ENCODE measurements at places on chromosomes 2 and 18. TPM values are rescaled to one million over a fixed set of nuclear protein-coding genes. Genes with fewer than 3 reads are reported as not detected.

HAAO gene
- total RNA-seq = 2.6 TPM

NEU4 gene
- total RNA-seq = not detected

SNORC gene
- 0.12 TPM for total RNA-seq

GRCh38 chr2:241864850-241865213 lies 4.7 kb upstream of the RTP5 start:
- DNase-seq = no peak

DNA sequence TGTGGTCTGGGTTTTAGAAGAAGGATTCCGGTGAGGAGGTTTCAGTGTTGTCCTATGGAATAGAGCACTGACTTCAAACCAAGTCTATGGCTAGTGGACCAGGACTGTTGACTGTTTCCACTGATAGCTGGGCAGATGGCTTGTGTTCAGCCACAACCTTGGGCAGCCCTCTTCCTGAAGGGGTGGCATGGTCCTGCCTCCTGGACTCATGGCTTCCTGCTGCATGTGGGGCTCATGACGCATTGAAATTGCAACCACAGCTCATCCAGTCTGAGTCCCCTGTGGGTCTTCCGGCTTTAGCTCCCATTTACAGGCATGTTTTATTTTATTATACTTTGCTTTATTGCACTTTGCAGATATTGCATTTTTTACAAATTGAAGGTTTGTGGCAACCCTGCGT lies 105.0 kb downstream of the B3GNT2 start:
- DNase-seq = no peak

DNA sequence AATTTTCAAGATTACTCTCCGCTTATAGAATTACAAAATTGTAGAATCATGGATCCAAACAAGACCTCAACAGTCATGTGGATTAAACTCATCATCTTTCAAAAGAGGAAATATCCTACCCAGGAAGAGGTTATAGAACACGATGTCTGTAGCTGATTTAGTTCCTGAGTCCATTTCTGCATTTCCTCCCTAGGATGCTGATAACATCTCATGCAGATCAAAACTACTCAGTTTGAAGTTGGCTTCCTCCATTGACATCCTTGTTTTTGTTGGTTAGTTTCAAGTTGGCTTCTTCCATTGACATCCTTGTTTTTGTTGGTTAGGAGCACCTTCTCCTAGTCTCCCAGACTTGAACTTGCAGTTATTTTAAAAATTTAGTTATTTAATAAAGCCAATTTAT lies 147.5 kb downstream of the PARD3B start:
- DNase-seq = no peak

DNA sequence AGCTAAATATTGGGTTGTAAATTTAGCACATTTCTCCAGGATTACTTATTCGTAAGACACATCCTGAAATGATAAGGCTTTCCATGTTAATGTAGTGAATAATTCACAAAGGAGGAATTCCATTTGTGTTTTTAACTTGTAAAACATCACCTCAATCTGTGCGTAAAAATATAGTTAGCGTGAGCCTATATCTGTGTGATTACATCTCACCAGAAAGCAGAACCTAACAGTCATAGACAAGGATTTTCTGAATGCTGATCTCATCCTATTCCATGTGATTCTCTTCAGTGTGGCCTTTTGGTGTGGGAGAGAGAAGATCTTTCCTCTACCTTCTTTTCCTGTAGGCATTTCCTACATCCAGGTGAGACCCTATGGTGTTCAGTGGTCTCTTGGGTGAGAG lies 263.2 kb upstream of the RASGRP3 start:
- no peak for DNase-seq

DNA sequence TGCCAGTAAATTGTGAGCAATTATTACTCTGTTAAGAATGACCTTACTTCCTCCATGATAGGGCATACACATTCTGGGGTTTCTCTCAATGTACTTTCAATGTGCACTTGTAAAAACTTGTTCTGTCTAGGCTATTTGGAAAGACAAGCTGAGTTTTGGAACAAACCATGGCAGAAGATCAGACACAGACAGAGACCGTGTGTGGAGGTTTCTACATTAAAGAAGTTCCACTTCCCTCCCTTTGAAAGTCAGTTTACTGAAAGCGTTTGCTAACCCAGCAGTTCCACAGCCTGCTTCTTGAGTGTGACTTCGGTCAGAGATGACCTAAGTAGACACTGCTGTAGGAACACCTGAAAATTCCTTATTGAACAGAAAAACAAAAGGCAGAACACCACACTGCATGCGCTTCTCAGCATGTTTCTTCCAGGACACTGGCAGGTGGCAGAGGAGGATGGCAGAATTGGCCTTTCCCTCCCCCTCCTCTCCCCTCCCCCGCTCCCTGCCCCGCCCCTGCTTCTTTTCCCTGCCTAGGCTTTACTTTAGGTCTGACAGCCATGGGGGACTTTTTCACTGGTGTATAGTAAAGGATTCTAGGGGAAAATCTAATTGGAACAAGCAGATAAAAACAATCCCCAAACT lies 109.8 kb downstream of the NOL10 start:
- DNase-seq = no peak

GRCh38 chr2:134758633-134759032 lies 39.8 kb upstream of the TMEM163 start:
- no peak for DNase-seq

- no peak for DNase-seq
These were observed 837.7 kb downstream of the GALR1 start for GRCh38 chr18:78087338-78087737.

GRCh38 chr2:128145651-128146050 lies 54.7 kb downstream of the UGGT1 start:
- no peak for DNase-seq

GRCh38 chr2:5693287-5694201 lies 1.4 kb downstream of the SOX11 start:
- DNase-seq = no peak

DNA sequence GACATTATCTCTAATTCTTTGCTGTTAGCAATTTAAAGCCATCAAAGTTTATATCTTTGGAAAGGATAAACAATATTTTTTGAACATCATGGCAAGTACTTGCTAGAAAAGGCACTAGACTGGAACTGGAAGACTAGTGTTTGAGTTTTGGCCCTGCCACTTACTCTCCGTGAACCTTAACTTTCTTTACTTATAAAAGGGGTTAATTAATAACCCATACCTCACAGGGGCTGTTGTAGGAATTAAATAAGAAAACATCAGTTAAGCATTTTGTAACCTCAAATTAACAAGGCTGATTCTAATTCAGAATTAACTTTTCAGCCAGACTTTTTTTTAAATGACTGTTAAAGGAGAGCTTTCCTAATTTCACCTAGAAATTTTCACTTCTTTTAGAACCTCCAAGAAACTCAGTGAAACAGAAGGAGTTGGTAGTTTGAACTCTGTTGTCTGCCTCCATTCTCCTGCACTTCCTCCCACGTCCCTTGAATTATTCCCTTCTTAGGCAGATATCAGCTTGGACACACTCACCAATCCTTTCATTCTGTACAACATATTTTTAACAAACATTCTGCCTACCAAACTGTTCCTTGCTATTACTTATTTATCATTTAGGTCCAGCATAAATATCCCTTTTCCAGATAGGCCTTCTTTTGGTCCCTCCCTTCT lies 79.5 kb downstream of the COX7A2L start:
- no peak for DNase-seq

DNA sequence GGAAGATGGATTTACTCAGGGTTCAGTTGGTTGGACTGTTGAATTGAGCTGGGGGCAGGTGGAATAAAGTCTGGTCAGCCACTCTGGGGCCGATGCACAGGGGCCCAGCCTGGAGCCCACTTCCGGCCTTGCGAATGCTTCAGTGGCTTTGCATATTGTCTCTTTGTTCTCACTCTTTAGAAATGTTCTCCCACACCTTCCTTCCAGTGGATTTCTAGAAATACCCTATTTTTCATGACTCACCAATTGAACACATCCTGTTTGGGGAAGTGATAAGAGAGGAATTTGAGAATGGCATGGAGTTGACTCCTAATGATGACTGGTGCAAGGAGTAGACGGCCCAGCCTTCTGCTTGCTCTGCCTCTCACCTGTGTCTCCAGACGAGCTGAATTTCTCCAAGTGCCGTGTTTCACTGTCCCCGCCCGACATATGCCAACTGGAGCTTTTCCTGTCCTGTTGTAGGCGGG lies 28.1 kb downstream of the ASAP2 start:
- DNase-seq = no peak
